ENCODE measurements at places on chromosomes 5 and 9. TPM values are rescaled to one million over a fixed set of nuclear protein-coding genes. Genes with fewer than 3 reads are reported as not detected.

Gene TAF1L
- under 0.01 TPM for total RNA-seq

Gene KCNV2
- total RNA-seq: not detected

Gene BASP1
- 250 TPM for total RNA-seq

Gene CAMK2A
- 2.0 TPM for total RNA-seq

Gene IRX1
- not detected for total RNA-seq

Gene LCN9
- total RNA-seq: not detected

Gene MELK
- total RNA-seq: 57.0 TPM

Gene PALM2AKAP2
- total RNA-seq: 66.4 TPM

Gene IL13
- total RNA-seq: not detected

Gene FGFR4
- 0.43 TPM for total RNA-seq

Gene EDIL3
- 54.3 TPM for total RNA-seq

Gene BNC2
- 35.2 TPM for total RNA-seq

Gene FOXD4L5
- not detected for total RNA-seq

Gene CCDC183
- total RNA-seq: 0.22 TPM

Gene SAPCD2
- total RNA-seq: 0.22 TPM

Gene SLC36A3
- total RNA-seq: not detected

Gene PRDM9
- not detected for total RNA-seq

Gene PLPP6
- 6.7 TPM for total RNA-seq

Gene SH3RF2
- 4.2 TPM for total RNA-seq

Gene SLC22A4
- 12.5 TPM for total RNA-seq

Gene TAF11L10
- total RNA-seq: not detected

Gene GRXCR2
- not detected for total RNA-seq

Gene SLC36A2
- total RNA-seq: not detected

Gene GNA14
- 1.3 TPM for total RNA-seq

Gene SPOCK1
- total RNA-seq: 77.5 TPM

Gene TAF11L14
- not detected for total RNA-seq

Gene YTHDC2
- total RNA-seq: 17.3 TPM

Gene PCSK1
- under 0.01 TPM for total RNA-seq

Gene IL33
- total RNA-seq: 175 TPM

Gene UHRF2
- total RNA-seq: 36.1 TPM

Gene OBP2B
- not detected for total RNA-seq

Gene ZCCHC10
- total RNA-seq: 10.1 TPM

Gene LCN2
- not detected for total RNA-seq

Gene HNRNPA0
- 16.2 TPM for total RNA-seq

Gene SLC45A2
- not detected for total RNA-seq

Gene IFNA21
- not detected for total RNA-seq

Gene RETREG1
- 0.66 TPM for total RNA-seq

Gene HMMR
- total RNA-seq: 1.3 TPM

Gene RC3H2
- 62.7 TPM for total RNA-seq

Gene PCDHGA12
- total RNA-seq: 30.0 TPM

Gene ORM2
- not detected for total RNA-seq

Gene STPG3
- total RNA-seq: not detected

Gene MLLT3
- total RNA-seq: 13.9 TPM

Gene DOK3
- total RNA-seq: 2.2 TPM

Gene GRIN3A
- total RNA-seq: not detected

Measured in placental pericyte (primary cell).